ENCODE measurements at places on chromosomes 2 and 18. TPM values are rescaled to one million over a fixed set of nuclear protein-coding genes. Genes with fewer than 3 reads are reported as not detected.

DNA sequence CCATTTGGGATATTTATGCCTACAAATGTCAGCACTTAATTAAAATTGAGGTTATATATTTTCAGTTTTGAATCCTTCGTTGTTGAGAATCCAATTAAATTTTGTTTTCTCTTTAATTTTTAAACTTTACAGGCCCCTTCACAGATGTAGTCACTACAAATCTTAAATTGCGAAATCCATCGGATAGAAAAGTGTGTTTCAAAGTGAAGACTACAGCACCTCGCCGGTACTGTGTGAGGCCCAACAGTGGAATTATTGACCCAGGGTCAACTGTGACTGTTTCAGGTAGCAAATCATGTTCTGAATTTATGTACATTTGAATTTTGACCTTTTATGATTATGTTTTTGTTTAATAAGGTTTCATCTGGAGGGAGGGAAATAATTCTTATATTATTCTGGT is 17.9 kb downstream of the VAPA start:
- peaks cover 44% of the 10 kb centered on the region for H3K4me1 ChIP-seq
- DNase-seq: no peak
- no peak overlapping the region for H3K27ac ChIP-seq
- no peak overlapping the region for H3K4me3 ChIP-seq
- peaks cover 15% of the 10 kb centered on the region for H3K36me3 ChIP-seq

- H3K4me3 ChIP-seq: no peak overlapping the region
- no peak overlapping the region for H3K27ac ChIP-seq
- no peaks in the 10 kb centered on the region for H3K4me1 ChIP-seq
- no peaks in the 10 kb centered on the region for H3K36me3 ChIP-seq
- no peaks in the 10 kb centered on the region for H3K27me3 ChIP-seq
Measured at GRCh38 chr2:75130171-75130570, 69.1 kb downstream of the TACR1 start.

- no peak overlapping the region for H3K4me3 ChIP-seq
- no peaks in the 10 kb centered on the region for H3K4me1 ChIP-seq
- no peak overlapping the region for H3K27ac ChIP-seq
- no peak for DNase-seq
- H3K27me3 ChIP-seq: no peaks in the 10 kb centered on the region
Measured at GRCh38 chr18:986051-986450, 81.4 kb downstream of the ADCYAP1 start.

DNA sequence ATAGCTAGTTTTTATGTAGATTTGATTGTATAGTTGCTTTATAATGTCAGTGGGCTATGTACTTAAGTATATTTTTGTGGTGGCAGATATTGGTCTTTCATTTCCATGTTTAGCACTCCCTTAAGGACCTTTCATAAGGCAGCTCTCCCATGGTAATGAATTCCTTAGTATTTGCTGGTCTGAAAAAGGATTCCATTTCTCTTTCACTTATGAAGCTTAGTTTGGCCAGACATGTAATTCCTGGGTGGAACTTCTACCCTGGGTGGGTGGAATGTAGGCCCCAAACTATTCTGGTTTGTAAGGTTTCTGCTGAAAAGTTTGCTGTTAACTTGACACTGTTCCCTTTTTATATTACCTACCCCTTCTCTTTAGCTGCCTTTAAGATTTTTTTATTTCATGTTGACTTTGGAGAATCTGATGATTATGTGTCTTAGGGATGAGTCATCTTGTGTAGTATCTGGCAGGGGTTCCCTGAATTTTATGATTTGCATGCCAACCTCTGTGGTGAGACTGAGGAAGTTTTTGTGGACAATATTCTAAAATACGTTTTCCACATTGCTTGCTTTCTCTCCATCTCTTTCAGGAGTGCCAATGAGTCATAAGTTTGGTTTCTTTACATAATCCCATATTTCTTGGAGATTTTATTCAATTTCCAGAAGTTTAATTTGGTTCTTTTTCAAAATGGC is 65.4 kb upstream of the VRK2 start:
- no peak overlapping the region for H3K27ac ChIP-seq
- no peak overlapping the region for H3K4me3 ChIP-seq

GRCh38 chr2:100224988-100225710 is 82.8 kb upstream of the AFF3 start:
- no peaks in the 10 kb centered on the region for H3K36me3 ChIP-seq
- no peak overlapping the region for H3K27ac ChIP-seq
- H3K27me3 ChIP-seq: peaks cover 4% of the 10 kb centered on the region
- no peak overlapping the region for H3K4me3 ChIP-seq

DNA sequence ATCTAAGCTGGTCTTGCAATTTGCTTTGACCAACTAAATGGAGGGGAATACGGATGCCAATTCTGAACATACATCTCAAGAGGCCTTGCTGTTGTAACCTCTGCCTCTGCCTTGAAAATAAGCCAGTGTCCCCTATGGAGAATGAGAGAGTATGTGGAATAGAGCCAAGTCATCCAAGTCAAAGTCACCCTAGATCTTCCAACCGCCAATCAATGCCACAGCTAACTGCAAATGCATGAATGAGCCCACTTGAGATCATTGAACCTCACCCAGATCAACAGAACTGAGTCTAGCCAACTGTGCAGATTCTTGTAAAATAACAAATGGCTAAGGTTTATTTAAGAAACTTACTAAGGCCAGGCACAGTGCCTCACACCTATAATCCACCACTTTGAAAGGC is 139.8 kb upstream of the TANK start:
- no peaks in the 10 kb centered on the region for H3K36me3 ChIP-seq
- no peak overlapping the region for H3K27ac ChIP-seq
- no peak overlapping the region for H3K4me3 ChIP-seq
- peaks cover 3% of the 10 kb centered on the region for H3K27me3 ChIP-seq
- DNase-seq: no peak
- H3K4me1 ChIP-seq: no peaks in the 10 kb centered on the region

- H3K36me3 ChIP-seq: no peaks in the 10 kb centered on the region
- H3K27ac ChIP-seq: no peak overlapping the region
- DNase-seq: no peak
- peaks cover 6% of the 10 kb centered on the region for H3K4me1 ChIP-seq
- H3K4me3 ChIP-seq: no peak overlapping the region
- peaks cover 3% of the 10 kb centered on the region for H3K27me3 ChIP-seq
Measured at GRCh38 chr2:217386041-217386440, 526.2 kb upstream of the TNP1 start.

GRCh38 chr2:16496426-16497388 is 168.9 kb downstream of the CYRIA start:
- H3K4me1 ChIP-seq: no peaks in the 10 kb centered on the region
- H3K4me3 ChIP-seq: no peak overlapping the region
- H3K27me3 ChIP-seq: no peaks in the 10 kb centered on the region
- H3K36me3 ChIP-seq: no peaks in the 10 kb centered on the region

GRCh38 chr2:47235132-47235531 is 80.0 kb upstream of the STPG4 start:
- peaks cover 2% of the 10 kb centered on the region for H3K27me3 ChIP-seq
- H3K4me1 ChIP-seq: no peaks in the 10 kb centered on the region
- H3K27ac ChIP-seq: no peak overlapping the region
- no peak for DNase-seq

DNA sequence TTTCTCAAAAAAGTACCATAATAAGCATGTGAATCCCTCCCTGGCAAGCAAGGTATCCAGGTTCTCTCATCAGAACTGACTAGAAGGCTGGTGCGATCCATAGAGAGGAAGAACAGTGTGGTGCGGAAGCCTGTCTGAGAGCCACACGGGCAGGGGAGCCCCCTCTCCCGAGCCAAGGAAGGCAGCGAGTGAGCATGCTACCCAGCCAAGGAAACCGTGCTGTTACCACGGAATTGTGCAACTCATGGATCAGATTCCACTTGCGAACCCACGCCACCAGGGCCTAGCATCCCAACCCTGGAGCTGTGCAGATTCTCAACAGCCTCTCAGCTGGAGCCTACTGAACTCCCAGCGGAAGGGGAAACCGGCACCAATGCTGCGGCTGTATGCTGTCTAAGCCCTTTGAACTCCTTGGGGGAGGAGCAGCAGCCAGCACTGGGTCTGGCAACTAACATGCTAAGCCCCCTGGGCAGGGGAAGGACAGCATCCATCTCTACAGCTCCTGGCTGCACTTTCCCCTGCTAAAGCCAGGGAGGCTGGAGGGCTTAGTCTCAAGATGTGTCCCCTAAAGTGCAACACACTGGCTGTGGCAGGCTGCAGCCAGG is 823.1 kb downstream of the EPHA4 start:
- H3K27ac ChIP-seq: no peak overlapping the region
- H3K4me3 ChIP-seq: no peak overlapping the region
- no peak for DNase-seq
- no peaks in the 10 kb centered on the region for H3K4me1 ChIP-seq
- no peaks in the 10 kb centered on the region for H3K36me3 ChIP-seq
- peaks cover 2% of the 10 kb centered on the region for H3K27me3 ChIP-seq

GRCh38 chr18:13491138-13491537 is 235.2 kb downstream of the FAM210A start:
- peaks cover 16% of the 10 kb centered on the region for H3K4me1 ChIP-seq
- peaks cover 16% of the 10 kb centered on the region for H3K36me3 ChIP-seq
- H3K4me3 ChIP-seq: no peak overlapping the region

DNA sequence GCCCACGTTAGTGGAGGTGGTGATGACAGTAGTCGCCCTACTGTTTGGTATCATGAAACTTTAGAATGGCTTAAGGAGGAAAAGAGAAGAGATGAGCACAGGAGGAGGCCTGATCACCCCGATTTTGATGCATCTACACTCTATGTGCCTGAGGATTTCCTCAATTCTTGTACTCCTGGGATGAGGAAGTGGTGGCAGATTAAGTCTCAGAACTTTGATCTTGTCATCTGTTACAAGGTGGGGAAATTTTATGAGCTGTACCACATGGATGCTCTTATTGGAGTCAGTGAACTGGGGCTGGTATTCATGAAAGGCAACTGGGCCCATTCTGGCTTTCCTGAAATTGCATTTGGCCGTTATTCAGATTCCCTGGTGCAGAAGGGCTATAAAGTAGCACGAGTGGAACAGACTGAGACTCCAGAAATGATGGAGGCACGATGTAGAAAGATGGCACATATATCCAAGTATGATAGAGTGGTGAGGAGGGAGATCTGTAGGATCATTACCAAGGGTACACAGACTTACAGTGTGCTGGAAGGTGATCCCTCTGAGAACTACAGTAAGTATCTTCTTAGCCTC is 16.2 kb downstream of the MSH6 start:
- H3K27me3 ChIP-seq: no peaks in the 10 kb centered on the region
- peaks cover 88% of the 10 kb centered on the region for H3K36me3 ChIP-seq
- H3K4me1 ChIP-seq: peaks cover 4% of the 10 kb centered on the region
- DNase-seq: no peak
- no peak overlapping the region for H3K27ac ChIP-seq

DNA sequence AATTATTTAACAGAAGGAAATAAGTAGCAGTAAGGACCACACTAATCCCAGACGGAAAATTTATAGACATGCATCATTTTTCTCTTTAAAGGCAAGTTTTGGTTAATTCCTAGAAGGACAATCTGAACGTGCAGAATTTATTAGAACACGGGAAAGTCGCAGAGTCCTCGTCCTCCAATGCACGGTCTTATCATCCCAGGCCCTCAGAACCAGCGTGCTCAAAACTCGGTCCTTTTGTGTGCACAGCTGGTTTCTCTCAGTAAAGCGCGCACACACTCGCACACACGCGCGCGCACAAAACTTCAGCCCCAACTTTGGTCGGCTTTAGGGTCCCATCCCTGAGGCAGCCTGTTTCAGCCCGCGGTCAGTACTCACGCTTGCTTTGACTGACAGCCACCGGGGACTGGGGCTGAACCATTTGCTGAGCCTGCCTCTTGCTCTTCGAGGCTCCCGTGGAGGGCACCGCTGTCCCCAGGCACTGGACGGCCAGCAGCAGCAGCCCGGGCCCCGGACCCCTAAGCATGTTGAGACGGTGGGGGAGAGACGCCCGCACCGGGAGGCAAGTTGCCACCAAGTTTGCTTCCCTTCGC is 493 bp downstream of the FN1 start:
- H3K27ac ChIP-seq: no peak overlapping the region
- H3K27me3 ChIP-seq: peaks cover 63% of the 10 kb centered on the region
- DNase-seq: peak; percentile 29
- H3K4me1 ChIP-seq: peaks cover 13% of the 10 kb centered on the region
- H3K4me3 ChIP-seq: peak overlapping the region; percentile 15

DNA sequence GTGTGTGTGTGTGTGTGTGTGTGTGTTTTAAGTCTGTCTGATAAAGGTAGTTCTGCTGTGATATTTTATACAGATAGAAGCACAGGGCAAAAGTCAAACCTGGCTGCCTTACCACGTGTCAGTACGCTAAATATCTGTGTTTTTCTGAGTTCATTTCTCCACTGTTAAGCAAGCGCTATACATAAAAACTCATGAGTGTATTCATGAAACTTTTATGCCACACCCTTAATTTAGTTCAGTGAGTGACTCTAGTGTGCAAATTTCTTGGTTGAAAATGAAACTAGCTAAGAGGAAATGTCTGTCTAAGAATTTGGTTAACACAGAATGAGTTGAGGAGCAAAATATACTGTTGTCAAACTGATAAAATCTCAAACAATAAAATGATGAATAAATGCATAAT is 11.2 kb downstream of the CASP10 start:
- H3K36me3 ChIP-seq: peaks cover 53% of the 10 kb centered on the region
- no peak overlapping the region for H3K27ac ChIP-seq
- no peak for DNase-seq
- peaks cover 65% of the 10 kb centered on the region for H3K4me1 ChIP-seq
- no peaks in the 10 kb centered on the region for H3K27me3 ChIP-seq

DNA sequence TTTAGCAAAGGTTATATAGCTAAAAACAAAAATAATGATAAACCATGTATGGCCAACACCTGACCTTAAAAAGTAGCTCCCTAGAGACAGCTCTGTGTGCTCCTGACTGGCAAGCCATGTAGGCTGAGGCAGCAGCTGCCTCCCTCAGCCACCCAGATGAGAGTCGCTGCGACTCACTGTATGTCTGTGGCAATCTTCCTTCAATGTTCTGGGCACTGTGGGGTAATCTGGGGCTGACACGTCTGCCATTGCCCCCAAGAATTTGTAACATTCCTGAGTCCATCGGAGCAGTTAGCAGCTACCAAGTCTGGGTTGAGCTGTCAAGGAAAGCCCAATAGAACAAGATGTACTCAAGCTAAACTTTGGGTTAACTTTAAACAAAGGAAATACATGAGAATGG is 106.4 kb upstream of the DAPL1 start:
- H3K27ac ChIP-seq: no peak overlapping the region
- no peaks in the 10 kb centered on the region for H3K4me1 ChIP-seq
- peaks cover 7% of the 10 kb centered on the region for H3K27me3 ChIP-seq
- H3K4me3 ChIP-seq: no peak overlapping the region

The MRPL19 gene
- 45.2 TPM for total RNA-seq

The SH3RF3 gene
- 1.4 TPM for total RNA-seq

The PROC gene
- not detected for total RNA-seq

The CIB4 gene
- not detected for total RNA-seq

The NRP2 gene
- 3.8 TPM for total RNA-seq

The SIX3 gene
- total RNA-seq: not detected

The PDE6D gene
- total RNA-seq: 28.0 TPM

The BUB1 gene
- total RNA-seq: 115 TPM

The FARSB gene
- 56.3 TPM for total RNA-seq

The FBXO36 gene
- total RNA-seq: 1.5 TPM

The CFAP65 gene
- total RNA-seq: not detected

The NMUR1 gene
- total RNA-seq: not detected

The CYP26B1 gene
- not detected for total RNA-seq

The RANBP2 gene
- 77.1 TPM for total RNA-seq

All from activated CD4-positive, alpha-beta T cell treated with anti-CD3 and anti-CD28 coated beads for 36 hours (primary cell).